ENCODE measurements at places on chromosomes 13 and 19. TPM values are rescaled to one million over a fixed set of nuclear protein-coding genes. Genes with fewer than 3 reads are reported as not detected.
A peak's percentile ranks its signal among the peaks of the same experiment; 100 is the strongest.

The ZNF554 gene
- 2.0 TPM for total RNA-seq

DNA sequence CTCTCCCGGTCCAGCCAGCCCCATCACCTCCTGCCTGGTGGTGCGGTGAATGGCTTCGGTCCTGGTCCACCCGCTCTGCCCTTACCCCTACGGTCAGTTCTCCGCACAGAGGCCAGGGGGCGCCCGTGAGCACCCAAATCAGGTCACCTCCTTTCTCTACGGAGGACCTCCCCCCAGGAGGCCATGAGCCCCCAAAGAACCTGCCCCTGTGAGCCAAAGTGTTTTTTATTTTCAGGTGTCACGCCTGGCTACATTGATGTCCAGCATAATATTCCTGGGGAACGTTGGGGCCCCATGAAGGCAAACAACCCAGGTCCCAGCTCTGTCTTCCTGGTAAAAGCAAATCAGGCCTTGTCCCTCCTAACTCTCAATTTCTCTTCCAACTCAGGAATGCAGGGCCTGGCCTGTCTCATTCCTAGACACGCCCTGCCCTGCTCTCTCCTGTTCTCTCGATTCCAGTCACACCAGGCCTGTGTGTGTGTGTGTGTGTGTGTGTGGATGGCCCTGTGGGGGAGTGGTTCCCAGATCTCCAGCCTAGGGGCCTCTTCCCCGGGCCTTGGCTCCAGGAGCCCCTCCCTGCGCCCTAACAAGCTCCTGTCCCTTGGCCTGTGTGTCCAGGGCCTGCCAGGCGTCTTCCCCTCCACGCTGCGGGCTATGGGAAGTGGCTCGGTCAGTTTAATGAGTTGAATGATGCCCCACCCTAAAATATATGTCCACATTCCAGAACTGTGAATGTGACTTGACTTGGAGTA lies 9.7 kb upstream of the GIPC1 start:
- DNase-seq = peak; percentile 85

- DNase-seq = no peak
These were observed 1935.4 kb upstream of the PCDH20 start for GRCh38 chr13:63351081-63351480.

- DNase-seq = peak; percentile 76
These were observed 518 bp downstream of the NUDT19 start for GRCh38 chr19:32691952-32692726.

DNA sequence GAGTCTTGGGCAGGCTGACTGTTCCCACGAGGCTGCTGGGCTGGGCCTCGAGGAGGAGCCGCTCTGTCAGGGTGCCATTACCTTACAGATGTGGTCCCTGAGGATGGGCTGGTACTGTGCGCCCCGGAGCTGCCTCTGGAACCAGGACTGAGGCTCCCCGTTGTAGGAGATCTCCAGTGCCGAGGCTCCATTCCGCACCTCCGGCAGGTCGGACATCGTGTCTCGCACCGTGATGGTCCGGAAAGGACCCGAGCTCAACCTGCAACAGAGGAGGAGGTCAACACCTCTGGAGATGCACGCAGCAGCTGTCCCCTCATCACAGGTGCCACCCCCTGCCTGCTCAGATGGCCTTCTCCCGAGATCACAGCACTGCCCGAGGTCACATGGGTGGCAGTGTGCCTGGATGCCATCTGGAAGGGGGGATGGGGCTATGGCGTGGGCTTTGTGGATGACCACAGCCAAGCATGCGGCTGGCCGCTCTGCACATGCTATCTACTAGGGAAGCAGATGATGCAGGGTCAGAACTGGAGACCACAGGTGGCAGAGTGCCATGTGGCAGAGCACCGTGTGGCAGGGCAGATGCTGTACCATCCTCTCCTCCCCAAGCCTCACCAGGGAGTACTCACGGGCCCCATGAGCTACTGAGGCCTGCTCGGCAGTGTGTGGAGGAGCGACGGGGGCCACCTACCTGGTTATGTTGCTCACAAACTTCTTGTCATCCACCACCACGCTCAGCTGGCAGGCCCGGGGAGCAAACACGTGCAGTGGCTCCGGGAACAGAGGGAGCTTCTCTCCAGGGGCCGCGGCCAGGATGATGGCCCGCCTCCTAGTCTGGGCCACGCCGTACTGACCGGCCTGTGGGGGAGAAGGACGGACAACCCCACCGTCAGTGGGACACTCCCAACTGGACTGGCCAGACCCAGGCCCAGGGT lies 18.3 kb upstream of the EIF3G start:
- DNase-seq = no peak

The CD79A gene
- total RNA-seq = 1.5 TPM

The IL4I1 gene
- total RNA-seq = 111 TPM

GRCh38 chr13:48094404-48094780 lies 512 bp downstream of the MED4 start:
- DNase-seq = peak; percentile 15

- DNase-seq = peak; percentile 53
These were observed at the start of gene PVR for GRCh38 chr19:44643605-44644401. TSS of gene PVR (plus strand) at chr19:44643910. CDS start at chr19:44644097, 187 bp downstream.

The DPF1 gene
- total RNA-seq = 1.2 TPM

- DNase-seq = no peak
These were observed 17.8 kb upstream of the CABP5 start for GRCh38 chr19:48061401-48062344.

DNA sequence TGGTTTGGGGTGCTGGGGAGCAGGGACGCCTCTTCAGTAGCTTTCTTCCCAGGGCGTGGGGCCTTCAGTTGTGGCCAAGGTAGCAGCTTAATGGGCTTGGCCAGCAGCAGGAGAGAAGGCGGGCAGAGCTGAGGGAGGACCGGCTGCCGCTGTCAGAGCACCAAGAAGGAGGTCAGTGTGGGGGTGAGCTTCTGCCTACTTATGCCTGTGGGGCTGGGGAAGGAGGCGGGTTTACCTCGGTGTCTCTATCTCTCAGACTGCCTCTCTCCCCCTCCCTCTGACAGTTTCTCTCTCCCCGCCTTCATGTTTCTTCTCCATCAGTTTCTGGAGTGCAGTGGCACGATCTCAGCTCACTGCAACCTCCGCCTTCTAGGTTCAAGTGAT lies at the start of gene CAPN12:
Gene CAPN12, minus strand, starts transcription at position 177 of the 384 bp plus-strand sequence. CDS start 309 bp downstream, outside the sequence.
- DNase-seq = no peak

GRCh38 chr19:42487032-42487797 lies 41.1 kb downstream of the CEACAM1 start:
- peak; percentile 12 for DNase-seq

GRCh38 chr13:24663586-24663985 lies 16.6 kb upstream of the ATP12A start:
- no peak for DNase-seq

- no peak for DNase-seq
These were observed 54.1 kb upstream of the MAB21L1 start for GRCh38 chr13:35530581-35530980.

GRCh38 chr19:1744133-1744665 lies 9.1 kb upstream of the ONECUT3 start:
- no peak for DNase-seq

DNA sequence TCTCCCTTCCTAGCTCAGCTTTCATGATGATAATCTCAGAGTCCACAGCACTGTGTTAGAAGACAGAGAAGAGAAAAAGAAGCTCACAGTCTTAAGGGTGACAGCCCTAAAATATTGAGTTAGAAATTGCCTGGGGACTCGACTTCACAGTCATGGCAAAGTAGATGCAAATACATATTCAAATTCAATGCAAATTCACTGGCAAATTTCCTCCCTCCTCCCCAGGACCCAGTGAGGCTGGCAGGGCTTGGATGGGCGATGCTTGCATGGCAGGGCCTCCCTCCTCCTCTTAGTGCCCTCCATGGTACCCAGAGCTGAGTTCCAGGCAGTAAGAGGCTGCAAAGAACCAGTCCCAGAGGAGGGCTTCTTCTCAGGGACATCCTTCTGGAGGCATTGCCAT lies 115.6 kb upstream of the UQCRFS1 start:
- no peak for DNase-seq

The ATXN8OS gene
- not detected for total RNA-seq

- no peak for DNase-seq
These were observed 214.2 kb upstream of the MAB21L1 start for GRCh38 chr13:35690581-35691207.

DNA sequence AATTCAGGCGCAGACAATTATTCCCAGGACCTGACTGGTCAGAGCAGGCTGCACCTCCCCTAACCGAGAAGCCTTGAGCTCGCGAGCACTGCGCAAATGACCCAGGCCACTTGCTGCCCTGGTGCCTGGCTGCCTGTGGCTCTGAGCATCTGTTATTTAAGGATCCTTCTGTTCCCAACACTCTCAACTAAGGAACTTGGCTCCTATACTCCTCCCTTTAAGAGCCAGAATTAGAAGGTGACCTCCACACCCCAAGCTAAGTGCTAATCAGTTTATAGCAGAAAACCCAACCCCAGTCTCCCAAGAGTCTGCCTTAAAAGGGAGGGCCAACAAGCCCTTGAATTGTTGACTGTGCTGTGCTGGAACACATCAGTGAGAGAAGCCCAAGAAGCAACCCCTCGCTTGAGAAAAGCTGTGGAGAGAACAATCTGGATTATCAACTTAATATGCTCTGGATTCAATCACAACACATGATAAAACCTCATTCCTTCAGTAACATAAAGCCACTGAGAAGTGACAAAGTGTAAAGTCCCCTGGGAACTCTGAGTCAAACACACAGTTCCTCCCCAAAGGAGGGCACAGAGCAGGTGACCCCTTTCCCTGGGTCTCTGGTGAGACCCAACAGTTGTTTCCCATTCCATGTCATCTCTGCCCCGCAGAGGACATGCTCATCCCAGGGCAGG lies 14.6 kb downstream of the AKAP8L start:
- no peak for DNase-seq

- no peak for DNase-seq
These were observed 951 bp upstream of the MTUS2 start for GRCh38 chr13:28819046-28819730.

GRCh38 chr13:29594303-29594709 lies 1.2 kb downstream of the SLC7A1 start:
- DNase-seq = peak; percentile 69

GRCh38 chr19:2588081-2588777 lies 112.3 kb downstream of the GADD45B start:
- no peak for DNase-seq

The SIGLEC9 gene
- 1.3 TPM for total RNA-seq

The KASH5 gene
- total RNA-seq = 2.3 TPM

GRCh38 chr13:42971691-42972347 lies 20.2 kb downstream of the EPSTI1 start:
- no peak for DNase-seq

DNA sequence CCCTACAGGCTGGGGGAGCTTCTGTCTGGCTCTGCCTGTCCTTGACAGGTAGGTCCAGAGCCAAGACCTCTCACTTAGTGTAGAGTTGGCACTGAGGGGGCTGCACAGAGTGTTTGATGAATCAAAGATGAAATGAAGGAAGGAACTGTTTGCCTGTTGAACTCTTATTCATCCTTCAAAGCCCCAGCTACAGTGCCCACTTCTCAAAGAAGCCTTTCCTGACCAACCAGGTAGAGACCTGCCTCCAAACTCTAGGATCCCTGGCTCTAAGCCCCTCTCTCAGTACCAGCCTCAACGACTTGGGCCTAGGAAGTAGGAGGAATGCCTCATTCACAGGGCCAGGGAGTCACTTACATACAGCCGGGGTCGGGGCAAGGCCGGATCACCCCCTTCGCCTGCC lies 9.1 kb upstream of the TMEM161A start:
- DNase-seq = no peak

DNA sequence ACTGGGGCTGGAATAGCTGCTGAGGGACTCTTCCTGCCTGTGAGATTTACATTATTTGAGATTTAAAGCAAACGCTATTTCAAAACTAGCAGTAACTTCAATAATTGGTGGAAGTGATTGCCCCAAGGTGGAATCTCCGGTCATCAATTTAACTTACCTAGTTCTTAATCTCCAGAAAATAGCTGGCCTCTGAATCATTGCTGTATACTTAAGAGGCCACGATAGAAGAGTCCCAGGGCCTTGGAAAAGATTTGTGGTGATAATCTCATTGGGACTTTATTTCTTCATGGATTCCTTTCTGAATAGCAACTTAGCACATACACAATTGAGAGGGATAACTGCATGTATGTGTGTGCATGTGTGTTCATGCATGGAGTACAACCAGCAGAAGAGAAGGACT lies 120.2 kb downstream of the DNAJC15 start:
- DNase-seq = no peak

DNA sequence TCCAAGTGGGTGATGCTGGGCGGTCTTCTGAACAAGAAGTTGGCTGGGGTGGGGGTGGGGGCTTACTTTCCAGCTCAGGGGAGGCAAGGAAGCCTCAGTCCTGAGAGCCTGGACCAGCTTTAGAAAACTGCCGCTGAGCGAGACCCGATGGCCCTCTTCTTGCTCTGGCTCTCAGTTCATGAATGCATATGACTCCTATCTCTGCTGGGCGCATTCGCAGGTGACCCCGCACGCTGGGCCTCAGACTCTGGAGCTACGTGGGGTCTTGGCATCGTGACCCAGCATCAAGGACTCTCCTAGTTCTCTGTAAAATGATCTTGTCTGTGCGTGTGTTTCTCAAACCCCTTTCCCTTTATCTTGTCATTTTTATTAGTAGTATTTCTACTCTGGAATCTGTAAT lies 19.7 kb downstream of the PRAM1 start:
- no peak for DNase-seq

DNA sequence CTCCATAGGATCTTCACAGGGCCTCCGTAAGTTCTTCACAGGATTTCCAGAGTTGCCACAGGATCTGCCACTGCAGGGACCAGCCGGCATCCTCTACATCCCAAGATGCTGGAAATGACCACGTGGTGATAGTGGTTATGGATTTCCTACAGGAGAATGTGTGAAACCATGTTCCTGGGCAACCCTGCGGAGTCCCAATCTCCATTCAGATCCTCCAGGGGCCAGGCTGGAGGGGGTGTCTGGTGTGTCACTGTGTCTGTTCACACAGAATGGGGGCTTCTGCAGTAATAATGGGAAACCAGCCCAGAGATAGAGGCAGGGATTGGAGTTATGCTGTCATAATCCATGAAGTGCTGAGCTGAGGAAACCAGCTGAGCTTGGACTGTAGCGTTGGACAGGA lies 8.6 kb downstream of the LILRA6 start:
- DNase-seq = no peak

- DNase-seq = no peak
These were observed 1256.6 kb upstream of the ATXN8OS start for GRCh38 chr13:68851026-68851425.

The IL27RA gene
- total RNA-seq = 62.0 TPM

The CGB1 gene
- total RNA-seq = not detected

Measured in activated CD4-positive, alpha-beta memory T cell treated with anti-CD3 and anti-CD28 coated beads for 36 hours (primary cell).